ENCODE measurements at places on chromosomes 7 and 10.

DNA sequence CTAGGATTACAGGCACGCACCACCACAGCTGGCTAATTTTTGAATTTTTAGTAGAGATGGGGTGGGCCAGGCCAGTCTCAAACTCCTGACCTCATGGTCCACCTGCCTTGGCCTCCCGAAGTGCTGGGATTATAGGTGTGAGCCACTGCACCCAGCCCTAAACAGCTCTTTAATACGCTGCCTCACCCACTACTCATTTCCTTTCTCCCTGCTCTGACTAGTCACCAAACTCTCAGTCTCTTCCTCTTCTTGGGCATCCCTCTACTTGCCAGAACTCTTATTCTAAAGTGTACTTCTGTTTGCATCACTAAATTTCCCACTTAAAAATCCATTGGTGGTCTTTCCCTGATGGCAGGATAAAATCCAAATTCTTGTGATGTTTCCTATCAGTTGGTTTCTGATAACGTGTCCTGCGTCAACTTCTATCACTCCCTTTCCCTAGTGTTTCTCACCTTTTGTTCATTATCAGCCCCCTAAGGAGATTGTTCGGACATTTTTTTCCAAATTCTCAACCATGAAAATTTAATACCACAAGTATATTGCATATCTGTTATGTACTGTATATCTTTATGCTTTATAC, 124.7 kb downstream of the CUBN start:
- no peak for DNase-seq

GRCh38 chr10:126373972-126374371, 14.3 kb downstream of the ADAM12 start:
- peak; percentile 35 for DNase-seq

DNA sequence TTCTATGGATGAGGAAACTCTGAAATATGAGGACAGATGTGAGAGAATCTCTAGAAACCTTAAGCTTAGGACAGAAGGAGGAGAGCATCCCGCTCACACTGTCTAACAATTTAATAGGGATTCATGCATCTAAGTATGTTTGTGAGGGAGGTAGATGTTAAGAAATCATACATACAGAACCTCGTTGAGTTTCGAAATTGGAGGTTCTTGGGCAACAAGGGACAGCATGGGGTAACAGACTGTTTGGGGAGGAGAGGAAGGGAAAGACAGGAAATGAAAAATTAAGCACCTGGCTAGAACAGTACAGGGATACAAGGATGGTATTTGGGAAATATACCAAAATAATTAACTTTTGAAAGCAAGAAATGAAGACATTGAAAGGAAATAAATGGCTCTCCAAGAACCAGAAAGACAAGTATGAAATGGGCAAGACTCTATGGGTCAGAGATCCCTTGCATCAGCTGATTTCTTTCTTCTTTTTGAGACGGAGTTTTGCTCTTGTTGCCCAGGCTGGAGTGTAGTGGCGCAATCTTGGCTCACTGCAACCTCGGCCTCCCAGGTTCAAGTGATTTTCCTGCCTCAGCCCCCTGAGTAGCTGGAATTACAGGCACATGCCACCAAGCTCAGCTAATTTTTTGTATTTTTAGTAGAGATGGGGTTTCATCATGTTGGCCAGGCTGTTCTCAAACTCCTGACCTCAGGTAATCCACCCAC, 207.9 kb downstream of the CTNNA3 start:
- no peak for DNase-seq

- no peak for DNase-seq
Observed at GRCh38 chr7:102395592-102395872, 631 bp upstream of the PRKRIP1 start.

GRCh38 chr7:142460402-142461117, 202.7 kb upstream of the PRSS58 start:
- DNase-seq = no peak

- DNase-seq = no peak
Observed at GRCh38 chr10:121070275-121071070, 219.3 kb downstream of the WDR11 start.

- DNase-seq = no peak
Observed at GRCh38 chr7:129655811-129656210, 44.3 kb downstream of the NRF1 start.

GRCh38 chr10:51700228-51700817, 928 bp upstream of the CSTF2T start:
- peak; percentile 70 for DNase-seq

GRCh38 chr10:121179006-121179405, 327.8 kb downstream of the WDR11 start:
- DNase-seq = no peak

GRCh38 chr7:67371429-67372305, 375.0 kb downstream of the TYW1 start:
- DNase-seq = peak; percentile 76

- DNase-seq = peak; percentile 99
Observed at GRCh38 chr10:3472287-3473051, 299.9 kb upstream of the PITRM1 start.

GRCh38 chr10:2925631-2926030, 141.7 kb upstream of the PFKP start:
- DNase-seq = peak; percentile 68

All from kidney tubule cell (primary cell).